ENCODE measurements at places on chromosomes 7 and 10.

- DNase-seq: no peak
These were observed 31.7 kb downstream of the GALNTL5 start for GRCh38 chr7:151987748-151988529.

GRCh38 chr7:24069751-24070150, 214.2 kb upstream of the NPY start:
- DNase-seq: no peak

DNA sequence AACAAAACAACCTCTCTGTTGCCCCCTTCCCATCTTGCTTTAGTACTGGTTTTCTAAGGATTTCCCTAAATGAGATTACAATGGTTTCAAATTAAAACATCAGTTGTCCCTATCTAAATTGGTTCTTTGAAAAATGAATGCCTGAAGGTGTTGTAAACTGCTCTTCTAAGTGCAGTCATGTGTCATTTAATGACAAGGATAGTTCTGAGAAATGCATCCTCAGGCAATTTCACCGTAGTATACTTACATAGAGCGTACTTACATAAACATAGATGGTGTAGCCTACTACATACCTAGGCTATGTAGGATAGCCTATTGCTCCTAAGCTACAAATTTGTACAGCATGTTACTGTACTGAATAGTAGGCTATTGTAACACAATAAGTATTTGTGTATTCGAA, 278.1 kb downstream of the MAGI2 start:
- DNase-seq: no peak

DNA sequence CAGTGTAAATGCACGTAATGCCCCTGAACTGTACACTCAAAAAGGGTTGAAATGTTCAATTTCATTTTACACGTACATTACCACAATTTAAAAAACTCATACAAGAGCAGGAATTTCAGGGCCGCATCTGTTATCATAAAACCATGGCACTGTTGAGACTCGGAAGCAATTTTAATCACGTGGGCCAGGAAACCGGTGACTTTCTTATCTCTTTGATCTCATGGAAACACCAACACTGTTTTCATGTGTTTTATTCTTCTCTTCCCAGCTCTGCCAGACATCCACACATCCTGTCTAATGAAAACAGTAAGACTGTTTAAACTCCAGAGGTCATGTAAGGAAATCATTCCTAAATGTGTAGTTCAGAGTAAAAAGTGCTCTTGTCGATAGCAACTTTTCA, 35.9 kb downstream of the PTPRE start:
- no peak for DNase-seq

- no peak for DNase-seq
These were observed 233.5 kb downstream of the XPNPEP1 start for GRCh38 chr10:109689785-109690184.

DNA sequence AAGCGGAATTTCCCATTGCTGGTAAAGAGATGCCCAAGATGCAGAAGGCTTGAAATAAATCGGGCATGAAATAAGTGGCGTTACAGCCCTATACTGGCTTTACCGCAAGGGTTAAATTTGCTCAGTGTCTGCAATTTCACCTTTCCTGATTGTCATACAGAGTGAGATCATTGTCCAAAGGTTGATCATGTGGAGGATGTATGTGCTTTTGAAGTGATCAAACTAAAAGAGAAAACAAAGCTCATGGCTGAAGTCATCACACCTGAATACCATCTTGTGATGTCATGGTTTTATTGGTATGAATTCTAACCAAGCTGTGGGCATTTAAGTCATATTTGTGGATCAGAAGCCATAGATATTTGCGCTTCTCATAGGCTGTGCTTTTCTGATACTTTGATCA, 635.5 kb downstream of the AUTS2 start:
- no peak for DNase-seq

DNA sequence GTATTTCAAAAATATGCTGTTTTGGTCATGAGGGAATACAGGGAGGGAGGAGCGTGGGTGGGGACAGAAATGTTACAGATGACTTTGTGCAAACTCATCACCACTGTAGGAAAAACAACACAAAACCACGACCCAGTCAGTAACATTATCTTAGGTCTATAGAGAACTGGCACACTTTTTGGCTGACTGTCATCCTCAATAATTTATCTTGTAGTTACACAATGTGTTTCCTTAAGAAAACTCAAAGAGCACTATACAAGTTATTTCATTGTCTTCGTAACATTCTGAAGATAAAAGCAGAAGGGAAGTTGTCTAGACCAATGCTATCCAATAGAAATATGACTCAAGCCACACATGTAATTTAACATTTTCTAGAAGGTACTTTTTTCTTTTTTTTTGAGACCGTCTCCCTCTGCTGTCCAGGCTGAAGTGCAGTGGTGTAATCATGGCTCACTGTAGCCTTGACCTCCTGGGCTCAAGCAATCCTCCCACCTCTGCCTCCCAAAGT, 16.9 kb upstream of the CDK14 start:
- DNase-seq: no peak

- DNase-seq: no peak
These were observed 117.7 kb upstream of the LANCL2 start for GRCh38 chr7:55247428-55247827.

GRCh38 chr10:6918305-6918704, 338.2 kb upstream of the PRKCQ start:
- DNase-seq: peak; percentile 52

GRCh38 chr10:34713875-34714274, 101.2 kb downstream of the PARD3 start:
- DNase-seq: no peak

GRCh38 chr10:1156921-1157614, 100.9 kb downstream of the WDR37 start:
- DNase-seq: no peak

- DNase-seq: no peak
These were observed 195.6 kb downstream of the CUX1 start for GRCh38 chr7:102012941-102013461.

DNA sequence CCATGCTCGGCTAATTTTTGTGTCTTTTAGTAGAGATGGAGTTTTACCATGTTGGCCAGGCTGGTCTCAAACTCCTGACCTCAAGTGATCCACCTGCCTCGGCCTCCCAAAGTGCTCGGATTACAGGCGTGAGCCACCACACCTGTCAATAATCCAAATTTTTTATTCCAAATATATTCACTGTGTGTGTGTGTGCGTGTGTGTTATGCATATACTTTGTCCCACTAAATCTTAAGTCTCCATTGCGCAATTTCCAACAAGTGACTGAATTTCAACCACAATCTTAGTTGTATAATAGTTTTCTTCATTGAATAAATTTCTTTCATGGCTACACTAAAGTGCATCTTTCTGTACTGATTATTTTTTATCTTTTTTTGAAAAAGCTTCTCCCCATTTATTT, 2.7 kb downstream of the KRIT1 start:
- no peak for DNase-seq

DNA sequence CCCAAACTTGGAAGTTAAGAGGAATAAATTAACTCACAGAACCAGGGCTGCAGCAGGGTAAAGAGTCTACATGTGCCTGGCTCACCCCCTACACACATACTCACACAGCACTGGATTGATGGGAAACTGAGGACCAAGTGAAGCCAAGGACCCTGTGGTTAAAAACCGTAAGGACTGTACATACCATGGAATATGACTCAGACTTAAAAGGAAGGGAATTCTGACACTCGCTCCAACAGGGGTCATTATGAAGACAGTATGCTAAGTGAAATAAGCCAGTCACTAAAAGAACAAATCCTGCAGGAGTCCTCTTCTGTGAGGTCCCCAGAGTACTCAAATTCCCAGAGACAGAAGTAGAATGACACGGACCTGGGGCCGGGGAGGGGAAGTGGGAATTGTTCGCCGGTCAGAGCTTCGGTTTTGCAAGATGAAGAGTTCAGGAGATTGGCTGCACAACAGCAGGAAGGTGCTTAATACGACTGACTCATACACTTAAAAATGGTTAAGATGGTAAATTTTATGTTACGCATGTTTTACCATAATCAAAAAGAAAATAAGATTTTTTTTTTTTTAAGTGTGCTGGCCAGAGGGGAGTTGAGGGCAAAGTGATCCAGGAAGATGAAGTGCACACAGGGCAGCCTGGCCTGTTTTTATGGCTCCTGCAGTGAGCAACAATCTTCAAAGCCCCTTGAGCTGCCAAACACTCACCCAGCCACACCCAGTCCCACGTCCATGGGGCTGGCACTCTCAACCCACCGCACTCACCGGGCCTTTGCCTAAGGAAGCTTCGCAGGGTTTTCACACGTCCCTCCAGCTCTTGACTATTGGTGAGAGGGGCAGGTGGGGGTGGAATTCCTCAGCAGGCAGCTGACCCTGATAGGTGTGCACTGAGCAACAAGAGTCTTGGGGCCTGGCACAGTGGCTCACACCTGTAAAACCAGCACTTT, 26.4 kb downstream of the DRGX start:
- no peak for DNase-seq

GRCh38 chr10:1244493-1244892, 188.3 kb downstream of the WDR37 start:
- no peak for DNase-seq

- DNase-seq: no peak
These were observed 232.6 kb upstream of the FERD3L start for GRCh38 chr7:19377611-19378344.

DNA sequence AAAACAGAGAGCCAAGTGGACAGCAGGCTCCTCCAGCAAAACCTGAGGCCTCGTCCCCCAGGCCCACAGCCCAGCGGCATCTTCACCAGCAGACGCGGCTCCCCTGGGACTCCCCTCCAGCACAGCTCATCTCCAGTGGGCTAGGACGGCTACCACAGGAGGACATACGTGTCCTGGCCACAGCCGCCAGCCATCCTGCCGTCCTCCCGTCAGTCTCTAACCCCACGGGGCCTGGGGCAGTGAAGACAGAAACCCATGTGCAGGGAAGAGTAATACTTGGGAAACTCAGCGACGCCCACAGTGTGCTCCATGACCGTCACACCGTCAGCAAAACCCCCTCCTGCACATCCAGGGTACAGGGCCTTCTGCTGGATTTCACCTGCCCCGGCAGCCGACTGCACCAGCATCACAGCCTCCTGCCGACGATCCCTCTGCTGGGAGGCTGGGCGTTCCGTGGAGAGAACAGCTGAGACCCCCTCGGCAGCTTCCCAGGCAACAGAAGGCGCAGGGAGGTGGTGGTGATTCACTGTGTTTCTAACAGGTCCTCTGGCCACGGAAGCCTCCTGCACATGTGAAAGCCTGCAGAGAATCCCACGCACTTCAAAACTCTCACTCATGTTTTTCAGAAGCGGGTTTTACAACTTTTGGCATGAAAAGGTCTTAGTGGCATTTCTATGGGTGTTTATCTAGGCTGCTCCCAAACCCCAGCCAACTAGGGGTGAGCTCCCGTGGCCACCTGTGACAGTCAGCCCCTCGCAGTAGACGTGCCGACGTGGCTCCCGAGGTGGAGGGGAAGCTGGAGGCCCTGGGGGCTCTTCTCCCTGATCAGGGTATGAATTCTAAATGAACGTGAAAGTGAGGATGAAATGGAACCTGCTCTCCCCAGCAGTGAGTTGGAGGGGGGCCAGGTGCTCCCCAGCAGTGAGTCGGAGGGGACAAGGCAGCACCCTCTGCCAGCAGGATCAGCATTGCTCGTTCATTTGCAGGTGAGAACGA, 513.5 kb downstream of the PTPRN2 start:
- DNase-seq: no peak

- no peak for DNase-seq
These were observed 34.6 kb downstream of the MALSU1 start for GRCh38 chr7:23333671-23334246.

GRCh38 chr10:68601501-68602265, 41.5 kb downstream of the TET1 start:
- no peak for DNase-seq

DNA sequence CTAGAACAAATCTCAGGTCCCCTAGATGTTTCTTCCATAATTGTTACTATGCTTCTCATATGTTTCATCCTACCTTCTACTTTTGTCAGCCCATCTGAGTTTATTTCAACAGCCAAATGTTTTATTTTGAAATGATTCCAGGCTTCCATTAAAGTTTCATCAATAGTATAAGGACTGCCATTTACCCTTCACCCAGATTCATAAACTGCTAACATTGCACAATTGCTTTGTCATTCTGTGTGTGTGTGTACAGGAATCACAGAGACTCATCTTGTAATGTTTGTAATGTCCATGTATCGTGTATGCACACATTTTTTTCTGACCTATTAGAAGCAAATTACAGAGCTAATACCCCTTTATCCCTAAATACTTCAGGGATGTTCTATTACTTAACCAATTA, 25.5 kb downstream of the MMRN2 start:
- DNase-seq: no peak

DNA sequence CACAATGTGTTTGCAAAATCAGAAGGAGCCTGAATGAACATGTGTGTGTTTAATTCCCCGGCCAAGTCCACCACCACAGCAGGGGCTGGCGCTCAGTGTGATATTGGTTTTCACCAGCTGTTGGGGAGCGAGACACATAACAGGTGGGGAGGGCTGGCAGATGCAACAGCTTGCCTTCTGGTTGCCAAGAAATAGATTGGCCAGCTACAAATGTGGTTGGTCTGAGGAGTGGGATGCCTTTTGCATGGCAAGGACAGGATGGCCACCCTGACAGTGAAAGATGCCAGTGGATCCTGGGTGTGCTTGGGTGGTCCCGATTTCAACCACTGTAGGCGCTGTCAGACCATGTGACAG, 292.5 kb upstream of the FZD8 start:
- DNase-seq: no peak

DNA sequence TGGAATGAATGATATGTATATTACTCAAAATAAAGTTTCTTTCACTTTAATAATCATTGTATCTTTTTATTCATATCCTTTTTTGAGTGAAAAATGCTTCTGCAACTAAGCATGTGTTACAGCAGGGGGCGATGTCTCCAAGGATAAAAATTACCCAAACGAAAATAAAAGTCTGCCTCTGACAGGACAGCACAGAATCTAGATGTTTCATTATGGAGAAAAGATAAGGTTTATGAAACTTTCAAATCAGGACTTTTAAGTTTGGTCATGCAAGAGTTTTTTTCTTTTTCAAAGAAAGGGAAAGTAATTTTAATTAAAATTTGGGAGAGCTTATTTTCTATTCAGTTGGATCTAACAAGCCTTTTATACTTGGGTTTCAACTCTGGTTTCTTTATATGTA, 48.4 kb downstream of the TES start:
- DNase-seq: no peak

GRCh38 chr7:55437375-55437774, 72.2 kb downstream of the LANCL2 start:
- no peak for DNase-seq

GRCh38 chr7:142323706-142324105, 65.8 kb upstream of the PRSS58 start:
- no peak for DNase-seq

DNA sequence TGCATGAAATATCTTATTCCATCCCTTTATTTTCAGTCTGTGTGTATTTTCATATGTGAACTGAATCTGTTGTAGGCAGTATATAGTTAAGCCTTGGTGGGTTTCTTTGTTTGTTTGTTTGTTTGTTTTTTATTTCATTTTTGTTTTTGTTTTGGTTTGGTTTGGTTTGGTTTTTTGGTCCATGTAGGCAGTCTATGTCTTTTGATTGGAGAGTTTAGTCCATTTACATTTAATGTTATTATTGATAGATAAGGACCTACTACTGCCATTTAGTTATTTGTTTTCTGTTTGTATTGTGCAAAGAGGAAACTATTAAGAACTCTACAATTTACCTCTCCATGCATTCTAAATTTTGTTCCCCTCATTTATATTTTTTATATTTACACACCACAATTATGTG, 695.9 kb upstream of the GRM3 start:
- no peak for DNase-seq
